PC-3 (cell line): ENCODE measurements at places on chromosomes 7 and 10. TPM values are rescaled to one million over a fixed set of nuclear protein-coding genes. Genes with fewer than 3 reads are reported as not detected.
A peak's percentile ranks its signal among the peaks of the same experiment; 100 is the strongest.

The SEC61A2 gene
- total RNA-seq, result 2.2 and 5.5 TPM in 2 replicates

The LRRN3 gene
- total RNA-seq, result not detected in 2 replicates

The AGAP3 gene
- total RNA-seq, result 53.5 and 88.2 TPM in 2 replicates

The TCTN3 gene
- total RNA-seq, result 14.5 and 21.8 TPM in 2 replicates

The POLR2J2 gene
- 3.6 and 4.1 TPM in 2 replicates for total RNA-seq

DNA sequence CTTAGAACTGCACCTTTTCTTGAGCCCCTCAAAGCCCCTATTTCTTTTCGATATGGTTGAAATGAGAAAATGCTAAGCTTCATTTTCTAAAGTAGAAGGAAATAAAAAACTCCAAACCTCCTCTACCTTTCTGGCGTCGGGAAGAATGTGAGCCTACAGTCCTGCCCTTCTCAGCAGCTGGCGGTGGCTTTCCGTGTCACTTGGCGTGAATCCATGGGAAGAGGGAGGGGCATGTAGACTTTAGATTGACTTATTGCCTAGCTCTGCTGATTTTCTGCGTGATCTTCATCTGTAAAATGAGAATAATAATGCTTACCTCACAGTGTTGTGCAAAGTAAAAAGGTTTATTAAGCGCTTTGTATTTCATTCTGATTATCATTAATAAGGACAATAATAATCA lies 35.0 kb downstream of the PRR15 start:
- peak; percentile 26 for DNase-seq
- H3K27ac ChIP-seq, result no peak overlapping the region
- no peaks in the 10 kb centered on the region for H3K27me3 ChIP-seq
- H3K4me3 ChIP-seq, result no peak overlapping the region
- H3K36me3 ChIP-seq, result no peaks in the 10 kb centered on the region

DNA sequence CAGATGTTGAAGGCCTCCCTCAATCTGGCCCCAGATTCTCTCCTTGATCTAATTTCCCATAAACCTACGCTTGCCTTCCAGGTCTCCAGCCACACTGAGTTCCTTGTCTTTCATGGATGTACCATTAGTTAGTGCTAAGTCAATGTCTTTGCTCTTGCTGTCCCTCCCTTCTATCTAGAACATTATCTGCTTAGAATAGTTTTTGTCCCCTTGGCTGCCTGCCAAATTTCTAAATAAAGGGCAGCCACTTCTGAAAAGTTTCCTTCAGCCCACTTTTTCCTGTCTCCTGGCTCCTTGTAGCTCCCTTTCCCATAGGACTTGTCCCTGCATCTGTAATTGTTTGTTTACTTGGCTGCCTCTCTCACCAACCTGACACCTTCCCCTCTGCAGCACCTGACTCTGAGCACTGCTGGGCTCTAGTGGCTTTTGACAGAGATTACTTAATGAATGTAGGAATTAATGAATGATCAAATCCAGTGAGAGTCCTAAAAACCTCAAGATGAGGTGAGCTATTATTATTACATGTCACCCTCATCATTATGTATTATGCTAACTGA lies 58.3 kb downstream of the CXCL12 start:
- DNase-seq, result no peak
- H3K27ac ChIP-seq, result no peak overlapping the region
- peaks cover 11% of the 10 kb centered on the region; the same call in 1 of the 2 replicates for H3K4me1 ChIP-seq
- no peaks in the 10 kb centered on the region for H3K27me3 ChIP-seq

- H3K36me3 ChIP-seq, result no peaks in the 10 kb centered on the region
- H3K4me1 ChIP-seq, result peaks cover 22% of the 10 kb centered on the region
- H3K27me3 ChIP-seq, result no peaks in the 10 kb centered on the region
- DNase-seq, result no peak
- peak overlapping the region; percentile 100 for H3K27ac ChIP-seq
Observed at GRCh38 chr7:74452748-74453321, 871 bp upstream of the GTF2IRD1 start.

- H3K36me3 ChIP-seq, result no peaks in the 10 kb centered on the region
- no peak overlapping the region for H3K27ac ChIP-seq
- DNase-seq, result no peak
- H3K27me3 ChIP-seq, result no peaks in the 10 kb centered on the region
Observed at GRCh38 chr7:81301815-81302214, 383.0 kb upstream of the SEMA3C start.

- no peak overlapping the region for H3K27ac ChIP-seq
- H3K4me1 ChIP-seq, result no peaks in the 10 kb centered on the region
- no peak for DNase-seq
- H3K27me3 ChIP-seq, result no peaks in the 10 kb centered on the region
- no peak overlapping the region for H3K4me3 ChIP-seq
Observed at GRCh38 chr10:108336836-108337235, 1172.3 kb upstream of the SORCS1 start.

- peaks cover 15% of the 10 kb centered on the region for H3K4me1 ChIP-seq
- no peaks in the 10 kb centered on the region for H3K27me3 ChIP-seq
- no peaks in the 10 kb centered on the region for H3K36me3 ChIP-seq
- no peak overlapping the region for H3K4me3 ChIP-seq
- no peak for DNase-seq
- H3K27ac ChIP-seq, result no peak overlapping the region
Observed at GRCh38 chr10:98411768-98412167, 3.2 kb downstream of the PYROXD2 start.

DNA sequence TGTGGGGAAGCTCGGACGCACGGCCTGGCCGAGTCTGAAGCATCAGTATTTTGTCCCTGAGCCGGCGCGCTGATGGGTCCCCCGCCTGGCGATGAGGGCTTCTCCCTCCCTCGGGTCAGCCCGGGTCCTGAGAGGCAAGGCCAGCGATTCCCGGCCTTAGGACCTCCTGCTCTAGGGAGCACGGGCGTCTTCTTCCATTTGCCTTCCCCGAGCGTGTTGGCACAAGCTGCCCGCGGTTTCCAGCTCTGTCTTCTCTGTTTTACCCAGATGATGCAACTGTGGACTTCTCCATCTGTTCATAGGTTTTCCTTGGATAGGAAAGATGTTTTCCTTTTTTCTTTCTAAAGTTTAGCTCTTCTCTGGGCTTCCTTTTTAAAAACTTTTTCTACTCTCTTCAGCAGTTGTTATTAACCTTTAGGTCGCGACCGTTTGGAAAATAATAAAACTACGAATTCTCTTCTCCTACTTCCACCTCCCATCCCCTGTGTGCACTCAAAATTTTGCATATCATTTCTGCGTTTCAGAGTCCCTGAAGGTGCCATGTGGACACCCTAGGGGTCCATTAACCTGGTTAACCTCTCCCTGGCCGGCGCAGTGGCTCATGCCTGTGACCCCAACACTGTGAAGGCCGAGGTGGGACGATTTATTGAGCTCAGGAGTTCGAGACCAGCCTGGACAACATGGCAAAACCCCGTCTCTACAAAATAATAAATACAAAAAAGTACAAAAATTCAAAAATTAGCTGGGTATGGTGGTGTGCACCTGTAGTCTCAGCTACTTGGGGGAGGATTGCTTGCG lies 1.4 kb upstream of the SLC25A28 start:
- H3K27me3 ChIP-seq, result no peaks in the 10 kb centered on the region
- DNase-seq, result no peak
- H3K27ac ChIP-seq, result peak overlapping the region; percentile 98
- H3K36me3 ChIP-seq, result no peaks in the 10 kb centered on the region
- peak overlapping the region; percentile 80 for H3K4me3 ChIP-seq
- peaks cover 24% of the 10 kb centered on the region; the same call in 1 of the 2 replicates for H3K4me1 ChIP-seq

GRCh38 chr10:17673471-17674061 lies 29.6 kb downstream of the STAM start:
- H3K27me3 ChIP-seq, result no peaks in the 10 kb centered on the region
- peak overlapping the region; percentile 87 for H3K27ac ChIP-seq
- H3K36me3 ChIP-seq, result no peaks in the 10 kb centered on the region
- H3K4me1 ChIP-seq, result peaks cover 33% of the 10 kb centered on the region
- H3K4me3 ChIP-seq, result peak overlapping the region; percentile 45; the same call in 1 of the 2 replicates
- DNase-seq, result peak; percentile 84

DNA sequence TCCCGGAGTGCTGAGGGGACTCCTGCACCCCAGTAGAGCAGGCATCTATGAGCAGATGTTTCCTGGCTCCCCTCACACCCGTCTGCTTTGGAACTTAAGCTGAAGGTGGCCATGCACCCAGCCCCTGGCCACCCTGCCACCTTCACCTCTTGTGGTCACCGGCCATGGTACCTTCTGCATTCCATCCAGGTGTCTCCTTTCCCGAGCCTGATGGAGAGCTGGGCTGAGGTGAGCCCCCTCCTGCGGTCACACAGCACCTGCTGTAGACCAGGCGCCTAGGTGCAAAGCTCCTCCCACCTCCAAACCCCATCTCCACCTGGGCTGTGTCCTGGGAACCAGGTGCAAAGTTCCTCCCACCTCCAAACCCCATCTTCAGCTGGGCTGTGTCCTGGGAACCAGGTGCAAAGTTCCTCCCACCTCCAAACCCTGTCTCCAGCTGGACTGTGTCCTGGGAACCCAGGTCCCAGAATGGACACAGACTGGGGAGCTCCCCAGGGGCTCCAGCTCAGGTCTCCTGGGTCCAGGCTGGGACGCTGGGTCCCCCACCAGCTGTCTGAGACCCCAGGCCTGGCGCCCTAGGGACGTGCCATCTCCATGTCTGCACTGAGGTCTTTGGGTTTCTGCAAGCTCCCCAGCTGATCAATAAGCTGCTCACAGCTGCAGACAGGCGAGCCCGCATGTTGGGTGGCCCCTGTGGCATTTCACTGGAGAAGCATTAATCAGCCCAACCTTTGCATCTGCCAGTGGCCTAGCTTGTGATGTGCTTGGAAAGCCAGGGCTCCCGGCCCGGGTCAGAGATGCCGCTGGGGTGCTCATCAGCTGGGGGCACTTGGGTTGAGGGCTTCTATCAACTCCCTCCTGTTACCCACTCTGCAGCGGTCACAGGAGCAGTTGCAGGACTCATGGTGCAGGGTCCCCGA lies 61.2 kb upstream of the INPP5A start:
- no peak for DNase-seq
- H3K27me3 ChIP-seq, result no peaks in the 10 kb centered on the region
- no peaks in the 10 kb centered on the region for H3K36me3 ChIP-seq

DNA sequence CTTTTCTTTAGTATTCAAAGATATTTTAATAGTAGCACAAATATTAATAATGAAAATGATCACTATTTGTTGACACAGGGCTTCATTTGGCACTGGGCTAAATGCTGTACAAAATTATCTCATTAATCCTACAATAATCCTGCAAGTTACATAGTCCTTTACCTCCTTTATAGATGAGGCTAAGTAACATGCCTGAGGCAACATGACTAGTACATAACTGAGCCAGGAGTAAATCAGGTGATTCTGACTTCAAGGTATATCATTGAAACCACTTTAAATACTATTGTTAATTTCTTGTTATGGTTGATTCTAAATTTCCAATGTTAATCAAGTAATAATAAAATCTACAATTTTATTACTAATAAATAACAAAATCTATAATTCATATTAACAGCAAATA lies 39.8 kb downstream of the SEM1 start:
- H3K4me3 ChIP-seq, result no peak overlapping the region
- H3K27ac ChIP-seq, result no peak overlapping the region
- H3K36me3 ChIP-seq, result no peaks in the 10 kb centered on the region
- H3K27me3 ChIP-seq, result no peaks in the 10 kb centered on the region

DNA sequence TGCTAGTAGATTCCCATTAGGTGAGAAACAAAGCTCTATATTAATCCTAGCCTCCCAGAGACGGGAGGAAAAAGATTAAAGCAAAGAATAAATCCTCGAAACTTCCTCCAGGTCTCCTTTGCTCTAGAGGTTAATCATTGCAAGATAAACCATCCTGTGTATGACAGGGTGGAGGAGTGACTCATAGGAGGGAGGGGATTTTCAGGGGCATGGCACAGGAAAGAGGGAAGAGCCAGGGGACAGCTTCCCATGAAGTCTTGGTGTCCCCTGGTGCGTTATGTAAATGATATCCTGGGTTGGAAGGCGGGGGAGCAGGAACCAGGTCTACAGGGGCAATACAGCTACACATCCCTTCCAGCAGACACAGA lies 780 bp downstream of the CYP3A5 start:
- DNase-seq, result peak; percentile 75
- H3K4me3 ChIP-seq, result no peak overlapping the region

GRCh38 chr10:53430127-53430891 lies 657.7 kb upstream of the MBL2 start:
- 0 out of 2 replicates have a peak, but pooled peaks cover 4% of the 10 kb centered on the region for H3K27me3 ChIP-seq
- no peaks in the 10 kb centered on the region for H3K36me3 ChIP-seq
- H3K4me1 ChIP-seq, result no peaks in the 10 kb centered on the region
- no peak overlapping the region for H3K27ac ChIP-seq

DNA sequence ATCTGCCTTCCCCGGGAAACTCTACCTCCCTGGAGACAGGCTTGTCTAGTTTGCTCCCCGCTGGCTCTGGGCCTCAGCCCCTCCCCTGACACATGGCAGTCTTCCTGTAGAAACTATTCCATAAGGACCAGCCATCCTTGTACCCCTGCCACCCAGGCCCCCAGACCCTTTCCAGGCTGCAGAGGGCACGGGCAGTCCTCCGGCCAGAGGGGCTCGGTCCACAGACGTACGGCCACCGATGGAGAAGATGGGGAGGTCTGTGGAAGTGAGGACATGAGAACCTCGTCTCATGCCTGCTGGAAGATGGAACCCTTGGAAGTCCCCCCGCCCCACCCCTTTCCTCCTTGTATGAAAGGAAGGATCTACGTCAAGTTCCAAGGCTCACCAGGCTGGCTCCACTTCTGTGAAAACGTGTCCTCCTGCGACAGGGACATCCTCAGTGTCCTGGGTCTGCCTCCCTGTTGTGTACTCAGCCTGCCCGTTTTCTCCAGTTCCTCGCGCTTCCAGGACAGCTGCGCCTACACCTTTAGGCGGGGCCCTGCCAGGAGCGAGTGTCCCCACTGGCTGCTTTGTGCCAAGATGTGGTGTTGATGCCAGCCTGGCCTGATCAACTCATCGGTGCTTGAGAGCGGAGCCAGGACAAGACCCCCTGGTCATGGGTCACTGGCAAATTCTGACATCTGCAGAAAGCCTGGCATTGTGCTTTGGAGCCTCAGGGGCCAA lies 414.9 kb downstream of the GLRX3 start:
- H3K4me3 ChIP-seq, result no peak overlapping the region
- H3K36me3 ChIP-seq, result no peaks in the 10 kb centered on the region
- H3K27ac ChIP-seq, result no peak overlapping the region
- no peak for DNase-seq
- no peaks in the 10 kb centered on the region for H3K4me1 ChIP-seq
- H3K27me3 ChIP-seq, result no peaks in the 10 kb centered on the region

DNA sequence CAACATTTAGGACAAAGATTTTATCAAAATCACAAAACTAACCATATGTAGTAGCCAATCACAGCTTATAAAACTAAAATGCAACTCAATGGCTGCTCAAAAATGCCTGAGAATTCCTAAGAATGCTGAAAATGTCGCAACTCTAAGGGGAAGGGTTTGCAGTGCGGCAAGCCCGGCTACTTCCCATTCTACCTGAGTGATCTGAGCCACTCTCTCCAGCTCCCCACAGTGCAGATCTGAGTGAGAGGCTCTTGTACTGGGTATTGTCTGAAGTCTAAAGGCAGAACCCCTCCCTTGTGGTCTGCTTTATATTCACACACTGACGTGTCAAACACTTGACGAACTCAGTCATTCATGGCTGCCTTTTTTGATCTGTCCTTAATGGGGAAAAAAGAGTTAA lies 28.9 kb downstream of the RAB11FIP2 start:
- no peak for DNase-seq
- no peaks in the 10 kb centered on the region for H3K36me3 ChIP-seq
- no peaks in the 10 kb centered on the region for H3K27me3 ChIP-seq
- H3K27ac ChIP-seq, result no peak overlapping the region
